ENCODE measurements at places on chromosomes 2 and 18.
A peak's percentile ranks its signal among the peaks of the same experiment; 100 is the strongest.

GRCh38 chr2:212914392-212914791, 237.0 kb downstream of the IKZF2 start:
- DNase-seq = no peak

DNA sequence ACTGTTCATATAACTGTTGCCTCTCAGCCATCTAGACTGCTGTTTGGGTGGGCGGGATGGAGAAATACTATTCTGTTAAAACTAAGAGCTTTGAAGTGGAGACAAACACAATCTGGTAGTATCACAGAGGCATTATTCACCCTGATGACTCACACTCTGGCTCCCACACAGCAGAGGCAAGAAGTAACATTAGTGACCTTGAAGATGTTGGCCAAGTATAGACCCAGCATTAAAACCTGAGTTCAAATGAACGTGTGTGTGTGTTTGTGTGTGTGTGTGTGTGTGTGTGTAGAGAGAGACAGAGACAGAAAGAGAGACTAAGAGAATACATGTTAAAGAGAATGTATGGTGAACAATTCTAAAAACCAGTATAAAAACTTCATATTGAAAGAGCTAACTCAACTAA, 22.5 kb upstream of the ACVR1 start:
- peak; percentile 37 for DNase-seq

GRCh38 chr2:180004731-180005130, 2.4 kb downstream of the CWC22 start:
- DNase-seq = no peak

- DNase-seq = no peak
These were observed 236.3 kb upstream of the ID2 start for GRCh38 chr2:8445580-8445979.

- no peak for DNase-seq
These were observed 142.9 kb downstream of the TMEM163 start for GRCh38 chr2:134575888-134576287.

Data from activated CD4-positive, alpha-beta T cell treated with anti-CD3 and anti-CD28 coated beads for 1 hour (primary cell).